ENCODE measurements at places on chromosomes 4 and X. TPM values are rescaled to one million over a fixed set of nuclear protein-coding genes. Genes with fewer than 3 reads are reported as not detected.

Gene ITIH6
- total RNA-seq, result not detected

Gene CSAG2
- total RNA-seq, result not detected

Gene KIT
- not detected for total RNA-seq

Gene ADRA2C
- total RNA-seq, result 0.21 TPM

Gene REPS2
- total RNA-seq, result 3.8 TPM

Gene MEPE
- not detected for total RNA-seq

Gene RGN
- not detected for total RNA-seq

Gene ADGRG4
- total RNA-seq, result not detected

Gene DYNLT3
- 18.6 TPM for total RNA-seq

Gene CETN2
- total RNA-seq, result 15.6 TPM

Gene TIMP1
- 0.83 TPM for total RNA-seq

Gene ZNF41
- 9.7 TPM for total RNA-seq

DNA sequence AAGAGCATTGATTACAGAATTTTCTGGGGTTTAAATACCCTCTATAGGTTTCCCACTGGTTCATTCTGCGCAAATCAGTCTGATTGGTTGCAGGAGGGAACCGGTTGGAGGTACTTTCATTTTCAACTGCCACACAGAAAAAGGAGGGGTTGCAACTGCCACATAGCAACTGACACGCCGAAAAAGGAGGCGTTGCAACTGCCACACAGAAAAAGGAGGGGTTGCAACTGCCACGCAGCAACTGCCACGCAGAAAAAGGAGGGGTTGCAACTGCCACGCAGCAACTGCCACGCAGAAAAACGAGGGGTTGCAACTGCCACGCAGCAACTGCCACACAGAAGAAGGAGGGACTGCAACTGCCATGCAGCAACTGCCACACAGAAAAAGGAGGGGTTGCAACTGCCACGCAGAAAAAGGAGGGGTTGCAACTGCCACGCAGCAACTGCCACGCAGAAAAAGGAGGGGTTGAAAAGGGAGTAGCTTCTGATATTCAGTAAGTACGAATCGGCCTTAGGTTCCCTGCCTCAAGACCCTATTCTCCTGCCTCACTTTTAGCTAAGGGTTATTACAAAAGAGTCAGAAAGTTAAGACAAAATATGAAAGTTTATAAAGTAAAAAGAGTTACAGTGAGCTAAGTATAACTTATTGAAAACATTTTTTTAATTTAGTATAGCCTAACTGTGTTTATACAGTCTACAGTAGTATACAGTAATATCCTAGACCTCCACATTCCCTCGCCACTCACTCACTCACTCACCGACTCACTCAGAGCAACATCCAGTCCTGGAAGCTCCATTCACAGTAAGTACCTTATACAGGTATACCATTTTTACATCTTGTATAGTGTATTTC, 431.8 kb downstream of the KCTD8 start:
- DNase-seq, result no peak

DNA sequence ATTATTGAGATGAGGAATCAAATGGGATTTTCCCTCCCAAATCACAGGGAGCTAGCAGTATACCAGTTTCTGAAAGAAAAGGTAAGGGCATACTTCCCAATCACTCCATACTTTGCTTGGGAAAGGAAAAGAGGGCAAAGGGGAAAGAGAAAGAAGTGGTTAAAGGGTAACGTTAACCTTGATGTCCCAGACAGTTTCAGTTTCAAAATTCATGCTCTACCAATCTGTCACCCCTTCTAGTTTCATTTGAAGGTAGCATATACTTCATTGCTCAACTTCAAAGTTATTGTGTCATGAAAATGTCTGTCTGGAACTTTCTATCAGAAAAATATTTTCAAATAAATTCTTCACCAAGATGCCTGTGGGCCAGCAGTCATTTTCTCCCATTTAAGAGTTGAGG, 16.0 kb downstream of the TNMD start:
- no peak for DNase-seq

DNA sequence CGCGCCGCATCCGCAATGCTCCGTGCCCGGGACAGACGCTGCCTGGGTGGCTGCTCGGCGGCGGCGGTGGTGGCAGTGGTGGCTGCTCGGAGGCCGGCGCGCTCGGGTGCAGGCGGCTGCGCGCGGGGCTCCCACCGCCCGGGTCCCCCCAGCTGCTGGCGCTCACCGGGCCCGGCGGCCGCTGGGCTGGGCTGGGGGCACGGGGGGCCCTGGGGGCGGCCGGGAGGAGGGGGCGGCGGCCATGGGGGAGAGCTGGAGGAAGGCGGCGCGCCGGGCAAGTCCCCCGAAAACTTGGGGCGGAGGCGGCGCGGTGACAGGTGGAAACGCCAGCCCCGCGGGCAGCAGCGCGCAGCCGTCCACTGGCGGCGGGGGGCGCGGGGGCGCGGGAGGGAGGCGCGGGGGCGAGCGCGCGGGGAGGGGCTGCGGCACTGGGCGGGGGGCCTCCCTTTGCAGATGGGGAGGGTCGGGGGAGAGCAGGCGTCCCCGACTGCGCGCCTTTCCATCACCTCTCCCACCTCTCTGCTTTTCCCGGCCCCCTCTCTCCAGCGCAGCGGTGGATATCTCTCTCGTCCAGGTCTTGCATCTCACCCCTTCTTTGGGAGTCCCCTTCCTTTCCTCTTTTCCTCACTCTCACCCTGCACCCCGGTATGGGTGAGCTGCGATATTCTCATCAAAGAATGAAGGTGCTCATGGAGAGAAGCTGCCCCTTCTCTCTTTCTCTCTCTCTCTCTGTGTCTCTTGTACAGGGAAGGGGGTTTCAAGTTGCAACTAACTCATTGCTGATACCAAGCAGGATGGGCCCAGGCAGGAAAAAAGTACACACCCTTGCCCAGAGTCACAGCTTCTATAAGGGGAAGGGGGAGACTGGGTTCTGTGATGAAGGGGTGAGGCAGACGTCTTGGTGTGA, 83.7 kb upstream of the DHRSX start:
- DNase-seq, result no peak

GRCh38 chrX:150842198-150842685, 56.2 kb downstream of the CD99L2 start:
- no peak for DNase-seq

DNA sequence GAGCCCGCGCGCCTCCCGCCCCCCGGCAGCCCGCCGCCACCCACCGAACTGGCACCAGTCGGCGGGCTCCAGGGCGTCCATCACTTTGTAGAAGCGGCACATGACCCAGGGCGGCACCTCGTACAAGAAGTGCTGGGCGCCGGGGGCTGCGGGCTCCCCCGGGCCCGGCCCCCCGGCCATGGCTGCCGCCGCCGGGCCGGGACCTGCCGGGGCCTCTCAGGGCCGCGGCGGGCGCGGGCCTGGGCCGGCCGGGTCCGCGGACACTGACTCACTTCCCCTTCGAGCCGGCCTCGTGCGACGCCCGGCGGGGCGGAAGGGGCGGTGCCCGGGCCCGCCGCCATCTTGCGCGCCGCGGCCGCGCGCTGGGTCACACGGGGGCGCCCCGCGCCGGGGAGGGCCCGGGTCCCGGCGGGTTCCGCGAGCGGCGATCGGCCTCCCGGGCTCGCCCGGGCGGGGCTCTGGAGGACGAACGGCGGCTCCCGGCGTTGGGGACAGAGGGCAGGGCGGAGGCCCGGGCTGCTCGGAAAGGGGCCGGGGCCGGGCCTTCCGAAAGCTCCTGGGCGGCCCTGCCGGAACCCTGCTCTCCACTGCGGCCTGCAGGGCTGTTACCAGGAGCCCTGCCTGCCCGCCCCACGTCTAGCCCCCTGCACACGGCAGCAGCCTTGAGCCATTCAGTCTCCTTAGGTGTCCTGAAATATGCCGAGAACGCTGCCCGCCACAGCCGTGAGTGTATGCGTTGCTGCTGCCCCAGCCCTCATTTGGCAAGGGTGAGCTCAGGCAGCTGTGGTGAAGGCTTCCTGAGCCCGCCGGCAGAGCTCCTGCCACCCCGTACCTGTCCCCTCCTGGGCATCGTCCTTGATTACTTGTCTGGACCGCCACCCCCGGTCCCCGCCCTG, at the start of gene IRAK1:
TSS of gene IRAK1 (minus strand) at position 270 of the 896 bp plus-strand sequence. CDS start at position 180, 90 bp downstream.
- DNase-seq, result peak; percentile 73

- no peak for DNase-seq
Observed at GRCh38 chrX:71454222-71454621, 78.7 kb upstream of the OGT start.

GRCh38 chrX:44568196-44568595, 25.5 kb upstream of the FUNDC1 start:
- no peak for DNase-seq

- DNase-seq, result no peak
Observed at GRCh38 chrX:23263892-23264291, 70.8 kb upstream of the PTCHD1 start.

- DNase-seq, result no peak
Observed at GRCh38 chrX:112945826-112946225, 105.2 kb upstream of the AMOT start.

DNA sequence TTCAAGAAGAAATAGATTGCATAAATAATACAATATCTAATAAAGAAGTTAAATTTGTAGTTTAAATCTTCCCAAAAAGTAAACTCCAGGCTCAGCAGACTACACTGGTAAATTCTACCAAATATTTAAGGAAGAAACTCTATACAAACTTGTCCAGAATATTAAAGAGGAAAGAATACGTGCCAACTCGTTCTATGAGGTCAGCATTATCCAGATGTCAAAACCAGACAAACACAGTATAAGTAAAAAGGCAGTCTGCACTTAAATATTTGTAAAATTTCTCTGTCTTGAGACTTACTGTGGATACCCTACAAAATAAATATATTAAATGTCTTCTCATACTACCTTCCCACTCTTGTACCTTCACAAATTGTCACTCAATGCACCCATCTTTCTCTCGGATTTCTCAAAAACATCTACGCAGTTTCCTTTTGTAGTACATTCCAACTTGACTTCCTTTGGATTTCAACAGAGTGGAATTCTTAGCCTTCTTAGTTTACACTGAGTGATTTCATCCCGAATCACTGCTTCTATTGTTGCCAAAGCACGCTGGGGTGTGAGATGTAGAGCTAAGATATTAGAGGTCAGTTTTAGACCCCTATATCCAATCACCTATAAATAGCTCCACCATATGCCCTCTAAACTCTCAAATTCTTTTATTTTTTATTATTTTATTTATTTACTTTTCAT, 71.6 kb upstream of the MAB21L2 start:
- no peak for DNase-seq

- no peak for DNase-seq
Observed at GRCh38 chr4:3070709-3071500, 3.4 kb downstream of the HTT-AS start.

- DNase-seq, result no peak
Observed at GRCh38 chr4:184949020-184949419, 69.3 kb upstream of the HELT start.

GRCh38 chr4:168920441-168921065, 89.5 kb downstream of the CBR4 start:
- DNase-seq, result no peak

- peak; percentile 89 for DNase-seq
Observed at GRCh38 chrX:16870095-16870861, at the start of gene RBBP7. Gene RBBP7, minus strand, starts transcription at chrX:16870362. Its CDS starts 309 bp downstream, at chrX:16870053.

DNA sequence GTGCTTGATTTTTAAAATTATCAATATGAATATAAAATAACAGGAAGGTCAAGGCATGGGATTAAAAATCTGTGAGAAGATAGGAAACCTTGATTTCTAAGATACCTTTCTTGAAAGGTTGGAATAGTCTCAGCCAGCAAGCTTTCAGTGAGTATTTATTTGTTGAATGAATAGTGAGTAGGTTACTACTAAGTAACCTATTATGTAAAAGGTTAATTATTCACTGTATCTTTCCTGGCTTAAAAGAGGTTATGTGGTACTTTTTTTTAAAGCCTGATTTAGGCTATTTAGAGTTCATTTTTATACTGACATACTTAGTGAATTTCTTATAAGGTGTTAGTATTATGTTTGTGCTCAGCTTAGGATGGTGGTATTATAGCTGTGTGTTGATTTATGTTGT, 123.5 kb downstream of the PTPN13 start:
- no peak for DNase-seq

DNA sequence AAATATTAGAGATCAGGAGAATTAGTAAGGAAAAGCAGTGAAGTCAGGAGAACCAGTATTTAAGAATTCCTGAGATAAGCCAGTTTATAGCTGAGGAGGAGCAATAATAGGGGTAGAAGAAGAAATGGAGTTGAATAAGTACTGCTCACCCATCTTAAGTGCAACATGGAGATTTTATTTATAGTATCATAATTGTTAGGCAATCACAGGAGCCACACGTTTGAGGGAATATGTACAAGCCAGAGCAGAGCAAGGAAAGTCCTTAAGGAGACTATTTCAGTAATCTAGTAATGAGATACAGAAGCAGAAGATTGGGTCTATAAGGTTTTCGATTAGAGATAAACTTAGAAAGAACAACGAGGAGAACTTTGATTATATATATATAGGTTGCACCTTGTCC, 145.0 kb downstream of the KDM6A start:
- no peak for DNase-seq

DNA sequence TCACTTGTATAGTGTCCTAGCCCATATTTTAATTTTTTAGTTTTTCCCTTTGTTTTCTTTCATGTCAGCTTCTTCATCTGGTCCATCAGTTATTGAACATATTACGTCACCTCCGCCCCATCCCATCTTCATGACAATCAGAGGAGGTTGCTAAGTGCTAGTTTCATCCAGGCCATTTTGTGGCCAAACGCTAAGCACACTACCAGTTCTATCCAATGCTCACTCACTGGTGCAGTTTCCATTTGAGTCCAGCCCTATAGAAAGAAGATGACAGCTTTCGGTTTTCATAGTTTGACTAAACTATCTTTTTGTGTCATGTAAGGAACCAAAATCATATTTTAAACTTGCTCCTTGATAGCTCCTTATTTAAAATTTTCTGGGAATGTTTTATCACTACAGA, 304.2 kb downstream of the TENM3 start:
- no peak for DNase-seq

DNA sequence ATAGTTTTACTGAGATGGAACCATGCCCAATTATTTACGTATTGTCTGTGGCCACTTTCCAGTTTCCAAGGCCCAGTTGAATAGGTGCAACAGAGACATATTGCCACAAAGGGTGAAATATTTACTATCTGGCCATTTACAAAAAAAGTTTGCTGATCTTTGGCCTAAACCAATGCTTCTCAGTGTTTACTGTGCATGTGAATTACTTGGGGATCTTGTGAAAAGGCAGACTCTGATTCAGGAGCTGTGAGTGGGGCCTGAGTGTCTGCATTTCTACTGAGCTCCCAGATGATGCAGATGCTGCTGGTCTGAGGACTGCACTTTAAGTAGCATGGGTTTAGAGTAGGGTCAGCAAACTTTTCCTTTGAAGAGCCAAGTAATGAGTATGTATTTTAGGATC, 94.1 kb upstream of the PDE5A start:
- no peak for DNase-seq

- no peak for DNase-seq
Observed at GRCh38 chrX:37455381-37455780, 106.2 kb downstream of the PRRG1 start.

DNA sequence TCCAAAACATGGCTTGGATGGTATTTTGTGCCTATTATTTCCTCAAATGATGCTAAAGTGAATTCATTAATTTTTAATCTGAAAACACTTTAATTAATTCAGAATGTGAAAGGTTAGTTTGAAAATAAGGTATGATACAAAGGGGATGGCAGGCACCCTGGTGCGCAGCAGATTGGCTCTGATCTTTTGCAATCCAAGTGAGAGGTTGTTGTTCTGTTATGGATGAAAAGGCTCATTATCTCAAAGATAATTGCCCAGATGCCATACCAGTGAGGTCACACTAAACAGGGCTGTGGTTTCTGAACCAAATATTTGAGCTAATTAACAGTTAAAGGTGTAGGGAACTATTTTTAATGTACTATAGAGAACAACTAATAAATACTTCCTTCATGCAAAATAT, 504.9 kb downstream of the RAPGEF2 start:
- no peak for DNase-seq

All from OCI-LY7 (cell line).